ENCODE measurements at places on chromosomes 11 and 22.

GRCh38 chr11:124536520-124536919, 6.9 kb downstream of the OR8B12 start:
- DNase-seq: peak; percentile 46

- no peak for DNase-seq
Measured at GRCh38 chr22:25880524-25880923, 138.5 kb downstream of the MYO18B start.

- no peak for DNase-seq
Measured at GRCh38 chr11:93403930-93404329, 73.4 kb downstream of the DEUP1 start.

DNA sequence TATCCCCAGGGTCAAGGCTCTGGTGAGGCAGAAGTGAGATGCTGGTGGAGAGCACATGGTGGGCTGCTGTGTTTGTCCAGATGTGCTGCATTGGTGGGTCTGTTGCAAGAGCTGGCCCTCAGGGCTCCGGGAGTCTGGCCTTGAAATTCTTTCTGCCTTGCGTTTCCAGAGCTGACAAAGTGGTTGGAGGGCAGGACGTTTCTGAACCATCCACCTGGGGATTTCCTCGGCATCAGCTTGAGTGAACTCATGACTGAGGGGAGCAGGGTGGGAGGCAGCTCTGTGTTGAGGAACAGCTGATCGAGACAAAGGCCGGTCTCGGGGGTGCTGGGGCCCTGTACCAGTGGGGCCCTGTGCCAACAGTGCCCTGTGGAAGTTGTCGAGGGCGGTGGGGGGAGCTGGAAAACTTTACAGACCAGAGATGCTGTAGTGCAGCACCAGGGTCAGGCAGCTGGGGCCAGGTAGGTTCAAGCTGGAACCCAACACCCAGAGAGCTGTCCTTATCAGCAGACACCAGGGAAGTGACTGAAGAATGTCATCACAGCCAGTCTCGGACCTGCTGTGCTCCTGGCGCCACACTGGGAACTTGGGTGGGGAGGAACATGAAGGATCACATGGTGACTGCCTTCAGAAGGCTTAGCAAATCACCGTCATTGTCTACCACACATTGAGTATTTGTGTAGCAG, 4.9 kb downstream of the TSKU start:
- no peak for DNase-seq

DNA sequence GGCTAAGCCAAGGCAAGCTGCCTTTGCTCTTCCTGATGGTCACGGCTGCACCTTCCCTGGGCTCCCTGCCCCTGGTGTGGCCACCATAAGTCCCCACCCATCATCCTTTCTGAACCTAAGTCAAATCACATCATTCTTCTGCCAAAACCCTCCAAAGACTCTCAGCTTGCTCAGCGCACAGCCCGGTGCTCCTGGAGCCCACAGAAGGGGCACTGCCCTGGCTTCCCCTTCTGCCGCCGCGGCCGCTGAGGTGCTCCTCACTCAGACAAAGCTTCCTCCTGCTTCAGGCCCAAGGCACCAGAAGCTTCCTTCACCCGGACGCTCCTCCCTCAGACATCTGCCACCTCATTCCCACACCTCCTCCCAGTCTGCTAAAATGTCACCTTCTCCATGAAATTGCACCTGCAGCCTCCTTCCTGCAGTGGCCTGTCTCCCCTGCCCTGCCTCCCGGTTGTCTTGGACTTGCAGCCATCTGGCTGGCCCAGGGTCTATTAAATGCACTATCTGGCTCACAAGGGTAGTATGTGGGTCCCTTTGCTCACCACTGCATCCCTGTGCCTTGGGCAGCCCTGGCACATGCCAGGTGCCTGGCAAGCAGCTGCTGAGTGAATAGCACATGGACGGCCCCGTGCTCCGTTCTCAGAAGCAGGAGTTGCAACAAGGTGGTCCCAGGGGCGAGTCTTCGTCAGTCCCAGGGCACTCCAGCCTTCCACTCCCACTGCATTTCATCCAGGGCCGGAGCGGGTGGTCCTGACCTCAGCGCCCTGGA, 108.2 kb downstream of the WNT7B start:
- DNase-seq: no peak

GRCh38 chr22:39179841-39180335, 27.4 kb upstream of the CBX7 start:
- DNase-seq: no peak

DNA sequence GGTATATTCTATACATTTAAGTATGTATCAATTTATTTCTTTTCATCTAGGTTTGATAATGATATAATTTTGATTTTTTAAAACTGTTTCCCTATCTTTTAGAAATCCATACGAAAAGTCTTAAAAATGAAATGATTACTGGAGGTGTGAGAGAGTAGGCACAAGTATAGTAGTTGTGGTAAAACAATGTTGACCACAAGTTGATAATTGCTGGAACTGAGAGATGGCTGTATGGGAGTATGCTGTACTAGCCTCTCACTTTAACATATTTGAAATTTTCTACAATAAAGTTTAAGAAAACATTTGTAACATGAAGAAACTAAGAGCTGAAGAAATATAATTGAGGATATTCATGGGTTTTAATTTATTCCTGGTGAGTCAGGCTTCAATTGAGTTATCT, 30.0 kb downstream of the FSHB start:
- DNase-seq: no peak
